ENCODE measurements at places on chromosomes 7 and 10.
A peak's percentile ranks its signal among the peaks of the same experiment; 100 is the strongest.

- DNase-seq = no peak
Observed at GRCh38 chr10:117000580-117000979, 4.4 kb downstream of the SHTN1 start.

- no peak for DNase-seq
Observed at GRCh38 chr10:85784792-85785191, 581.8 kb downstream of the GRID1 start.

- no peak for DNase-seq
Observed at GRCh38 chr7:159227433-159227832, 82.8 kb upstream of the VIPR2 start.

DNA sequence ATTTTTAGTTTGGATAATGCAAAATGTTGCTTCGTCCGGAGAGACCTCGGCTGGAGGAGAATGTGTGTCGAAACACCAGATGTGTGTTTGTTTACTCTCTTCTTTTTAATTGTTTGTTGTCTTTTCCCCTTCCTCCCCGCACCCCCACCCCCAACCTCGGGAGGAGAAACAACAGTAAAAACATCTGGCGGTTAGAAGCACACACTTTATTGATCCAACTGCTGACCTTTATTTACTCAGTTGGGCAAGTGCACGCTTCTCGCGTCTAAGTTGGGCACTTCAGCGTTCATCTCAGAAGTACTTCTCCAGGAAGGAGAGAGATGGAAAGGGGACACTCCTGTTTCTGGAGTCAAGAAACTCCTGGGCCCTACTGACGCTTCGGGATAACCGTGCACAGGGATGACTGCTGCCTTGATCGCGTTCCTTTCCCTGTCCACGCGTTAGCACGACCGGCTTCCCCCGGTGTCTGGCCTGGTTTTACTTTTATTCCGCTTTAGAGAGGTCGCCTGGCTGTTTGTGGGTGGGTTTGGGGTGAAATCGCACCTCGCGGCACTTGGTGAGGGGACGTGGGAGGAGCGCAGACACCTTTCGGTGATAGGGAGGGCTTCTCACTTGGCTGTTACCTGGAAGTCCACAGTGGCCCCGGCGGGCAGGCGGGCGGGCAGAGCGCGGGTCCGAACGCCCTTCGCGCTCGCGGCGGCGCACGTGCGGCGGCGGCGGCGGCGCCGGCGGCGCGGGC lies 168.3 kb upstream of the PPP1R3A start:
- DNase-seq = no peak

DNA sequence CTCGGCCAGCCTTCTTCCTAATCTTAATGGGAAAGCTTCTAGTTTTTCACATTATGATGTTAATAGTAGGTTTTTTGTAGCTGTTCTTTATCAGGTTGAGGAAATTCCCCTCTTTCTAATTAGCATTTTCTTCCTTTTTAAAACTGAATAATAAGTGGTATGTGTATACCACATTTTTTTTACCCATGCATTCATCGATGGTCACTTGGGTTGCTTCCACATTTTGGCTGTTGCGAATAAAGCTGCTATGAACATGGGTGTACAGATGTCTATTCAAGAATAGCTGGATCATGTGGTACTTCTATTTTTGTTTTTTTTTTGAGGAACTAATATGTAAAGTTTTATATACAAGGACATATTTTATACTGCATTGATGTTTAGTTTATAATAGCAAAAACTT lies 44.3 kb downstream of the NRF1 start:
- DNase-seq = no peak

GRCh38 chr10:101441541-101442455 lies 87.8 kb downstream of the BTRC start:
- DNase-seq = peak; percentile 39

- DNase-seq = peak; percentile 97
Observed at GRCh38 chr10:110398419-110399105, 93.8 kb upstream of the SMNDC1 start.

DNA sequence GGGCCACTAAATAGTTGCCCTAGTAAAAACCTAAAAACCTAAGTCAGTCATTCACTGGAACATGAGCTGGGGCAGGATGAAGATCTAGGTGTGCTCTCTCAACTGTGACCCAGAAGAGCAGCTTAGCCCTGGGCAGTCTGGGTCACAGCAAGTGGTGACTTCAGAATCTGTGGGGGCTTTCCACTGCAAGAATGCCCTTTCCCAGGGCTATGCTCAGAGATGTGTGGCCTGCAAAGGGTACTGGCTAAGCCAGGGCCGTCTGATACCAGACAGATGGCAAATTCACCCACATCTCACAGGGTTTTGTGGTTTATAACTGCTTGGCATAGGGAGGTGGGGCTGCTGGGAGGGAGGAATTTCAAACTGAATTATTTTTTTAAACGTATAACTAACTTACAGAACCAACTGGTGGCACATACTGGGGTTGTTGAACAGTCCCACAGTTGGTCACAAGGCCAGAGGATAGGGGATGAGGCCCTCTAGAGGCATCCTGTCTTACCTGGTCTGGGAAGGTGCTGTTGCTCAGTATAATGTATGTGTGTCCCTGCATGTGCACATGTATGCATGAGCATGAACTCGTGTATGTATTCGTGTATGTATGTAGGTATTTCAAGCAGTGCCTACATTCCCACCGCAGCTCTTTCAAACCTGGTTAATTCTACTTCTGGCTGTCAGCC lies 63.2 kb downstream of the PRPF18 start:
- DNase-seq = no peak

GRCh38 chr7:44272456-44272855 lies 52.9 kb downstream of the CAMK2B start:
- DNase-seq = no peak

DNA sequence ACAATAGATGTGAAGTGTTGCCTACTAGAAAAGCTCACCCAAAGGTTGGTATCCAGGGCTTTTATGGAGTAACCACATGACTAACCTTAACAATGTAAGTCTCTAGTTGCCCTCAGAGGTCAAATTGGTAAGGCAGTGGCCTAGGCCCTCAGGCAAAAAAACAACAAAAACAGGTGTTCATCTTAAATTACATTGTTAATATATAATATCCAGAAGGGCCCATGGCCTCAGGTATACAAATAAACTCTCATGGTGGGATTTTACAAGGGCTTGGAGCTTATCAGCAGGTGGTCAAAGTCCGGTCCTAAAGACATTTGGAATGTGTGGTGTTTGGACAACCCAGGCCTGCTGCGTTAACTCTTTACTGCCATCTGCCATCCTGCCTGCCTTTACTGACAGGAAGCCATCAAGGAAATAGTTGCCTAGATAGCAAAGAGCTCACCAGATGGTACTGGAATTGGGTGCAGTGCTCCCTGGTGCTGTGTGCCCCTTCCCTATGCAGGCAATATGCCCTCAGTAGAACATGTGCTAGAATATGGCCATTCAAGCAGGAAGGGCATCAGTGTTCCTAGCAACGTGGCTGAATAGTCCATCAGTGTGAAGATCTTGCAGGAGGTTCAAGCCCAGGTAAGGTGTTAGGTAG lies 36.2 kb downstream of the TOMM7 start:
- DNase-seq = no peak

DNA sequence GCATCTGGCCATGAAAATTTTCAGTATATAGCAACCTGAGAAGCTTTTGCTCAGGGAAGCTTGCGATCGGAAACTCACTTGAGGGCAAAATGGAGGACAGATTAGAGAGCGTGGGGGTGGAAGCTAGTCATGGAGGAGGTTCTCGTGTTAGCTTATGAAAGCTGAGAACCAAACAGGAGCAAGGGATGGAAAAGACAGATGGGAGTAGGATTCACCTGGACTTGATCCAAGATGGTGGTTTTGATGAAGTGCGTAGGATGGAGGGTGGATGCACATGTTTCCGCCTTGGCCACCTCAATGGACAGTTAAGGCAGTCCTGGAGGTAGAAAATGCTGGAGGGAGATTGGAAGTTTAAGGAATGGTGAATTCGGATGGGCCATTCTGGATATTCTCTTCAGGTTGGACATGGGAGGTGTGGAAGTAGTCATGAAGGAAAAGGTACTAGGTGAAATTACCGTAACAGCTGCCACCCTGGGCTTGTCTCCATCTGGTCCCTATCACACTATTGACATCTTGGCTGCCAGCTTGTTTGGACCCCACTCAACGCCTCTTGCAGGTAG lies 6.3 kb upstream of the C10orf95 start:
- no peak for DNase-seq

- DNase-seq = no peak
Observed at GRCh38 chr7:151893405-151893923, 16.5 kb upstream of the PRKAG2 start.

DNA sequence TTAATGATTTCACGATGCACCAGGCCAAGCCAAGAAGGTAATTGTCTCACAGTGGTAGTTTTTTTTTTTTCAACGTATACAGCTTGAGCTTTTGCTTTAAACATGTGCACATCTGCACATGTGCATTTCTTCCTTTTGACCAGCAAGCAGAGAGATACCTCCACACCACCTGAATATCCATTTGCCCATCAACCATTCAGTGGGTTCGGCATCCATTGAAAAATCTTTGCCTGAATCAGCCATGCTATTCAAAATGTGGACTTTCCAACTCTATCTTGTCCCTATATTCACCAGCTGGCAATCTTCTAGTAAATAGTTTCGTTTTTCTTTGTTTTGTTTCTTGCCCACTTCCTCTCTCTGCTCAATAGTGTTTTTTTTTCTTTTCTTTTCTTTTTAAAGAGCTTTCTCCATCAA lies 7.7 kb upstream of the TRA2A start:
- DNase-seq = no peak

GRCh38 chr10:102408728-102409603 lies 9.6 kb downstream of the PSD start:
- DNase-seq = no peak

GRCh38 chr7:128124786-128125185 lies 93.5 kb upstream of the LRRC4 start:
- DNase-seq = no peak

DNA sequence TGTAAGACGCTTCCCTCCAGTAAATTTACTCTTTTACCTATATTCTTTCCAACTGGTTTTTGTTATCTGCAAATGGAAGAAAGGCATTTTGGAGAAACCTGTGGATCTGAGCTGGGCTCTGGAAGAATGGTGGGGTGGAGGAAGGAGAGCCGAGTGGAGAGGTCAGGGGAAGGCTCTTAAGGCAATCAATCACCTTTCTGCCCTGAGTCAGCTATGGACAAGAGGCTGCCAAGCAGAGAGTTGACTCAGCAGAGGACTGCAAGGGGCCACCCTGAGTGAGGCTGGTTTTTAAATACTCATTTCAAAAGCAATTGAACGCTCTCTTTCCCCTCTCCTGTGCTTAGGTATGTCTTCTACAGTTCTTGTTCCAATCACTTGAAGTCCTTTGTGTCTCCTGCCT lies 81.8 kb downstream of the SPAG6 start:
- DNase-seq = no peak

- DNase-seq = peak; percentile 2
Observed at GRCh38 chr10:62687230-62687748, 117.2 kb upstream of the ADO start.

DNA sequence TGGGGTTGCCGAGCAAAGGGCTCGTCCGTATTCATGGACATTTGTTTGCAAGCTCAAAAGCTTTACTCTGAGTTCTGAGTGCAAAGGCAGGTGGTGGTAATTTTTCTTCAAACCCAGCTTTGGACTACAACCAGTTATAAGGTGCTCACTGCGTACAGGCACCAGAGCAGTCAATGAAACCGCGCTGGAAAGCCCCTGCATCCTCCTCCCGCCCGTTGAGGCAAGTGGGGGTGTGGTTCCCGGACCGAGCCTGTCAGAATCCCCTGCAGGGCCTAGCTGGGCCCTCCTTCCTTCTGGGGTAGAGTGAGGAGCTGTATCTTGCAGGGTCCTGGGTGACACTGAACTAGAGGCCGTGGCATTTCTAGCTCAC lies 22.3 kb downstream of the AMZ1 start:
- DNase-seq = no peak

GRCh38 chr10:102476466-102477141 lies 25.3 kb upstream of the C10orf95 start:
- no peak for DNase-seq

DNA sequence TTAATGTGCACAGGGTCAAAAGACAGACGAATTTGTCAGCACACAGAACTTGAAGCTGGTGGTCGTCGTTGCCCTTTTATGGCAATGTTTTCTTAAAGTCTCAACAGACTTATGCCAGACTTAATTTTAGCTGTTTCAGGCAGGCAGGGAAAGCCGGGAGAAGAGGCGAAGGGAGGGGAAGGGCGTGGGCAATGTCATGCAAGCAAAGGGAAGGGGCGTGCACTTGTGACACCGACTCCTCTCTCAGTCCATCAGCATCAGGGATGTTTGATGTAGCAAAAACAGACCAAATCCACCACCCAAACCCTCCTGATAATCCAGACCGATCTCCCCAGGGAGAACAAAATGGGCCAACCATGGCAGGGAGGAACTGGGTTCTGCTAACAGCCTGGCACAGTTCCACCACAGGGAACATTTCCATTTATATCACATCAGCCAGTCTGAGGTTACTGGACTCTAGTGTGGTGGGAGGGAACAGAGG lies 118.1 kb upstream of the RHEB start:
- DNase-seq = no peak

DNA sequence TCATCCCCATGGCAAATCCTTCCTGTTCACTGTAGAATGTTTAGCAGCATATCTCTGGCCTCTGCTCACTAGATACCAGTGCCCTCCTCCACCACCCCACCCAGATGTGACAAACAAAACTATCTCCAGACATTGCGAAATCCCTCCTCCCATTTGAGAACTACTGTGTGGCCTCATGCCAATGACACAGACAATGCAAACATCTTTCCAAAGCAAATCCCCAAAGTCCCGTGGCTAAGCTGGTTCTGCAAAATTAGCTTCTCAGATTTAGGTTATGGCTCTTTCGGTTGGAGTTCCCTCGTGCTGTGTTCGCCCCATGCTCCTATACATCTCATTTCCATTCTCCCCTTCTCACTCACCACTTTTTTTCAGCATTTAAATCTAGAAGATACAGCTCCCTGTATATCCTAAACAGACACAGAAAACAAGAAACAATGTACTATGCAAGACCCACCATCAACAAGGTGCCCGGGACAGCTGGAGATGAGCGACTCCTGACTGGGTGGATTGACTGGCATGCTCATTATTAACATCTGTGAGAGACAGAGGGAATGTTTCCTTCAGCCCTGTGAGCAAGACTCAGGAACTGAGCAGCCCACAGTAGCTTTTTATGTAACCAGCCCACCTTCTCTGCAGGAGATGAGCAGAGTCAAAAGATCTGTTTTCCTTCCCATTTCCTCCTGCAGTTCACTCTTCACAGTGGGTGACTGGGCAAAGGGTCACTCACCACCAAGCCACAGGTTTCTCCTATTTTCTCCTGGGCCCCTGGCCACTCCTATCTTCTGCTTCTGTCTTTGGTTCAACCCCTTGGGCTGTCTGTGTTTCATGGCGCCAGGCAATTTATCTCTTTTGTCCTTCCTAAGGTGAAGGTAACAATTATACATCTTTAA lies 225.7 kb upstream of the AOAH start:
- DNase-seq = no peak

DNA sequence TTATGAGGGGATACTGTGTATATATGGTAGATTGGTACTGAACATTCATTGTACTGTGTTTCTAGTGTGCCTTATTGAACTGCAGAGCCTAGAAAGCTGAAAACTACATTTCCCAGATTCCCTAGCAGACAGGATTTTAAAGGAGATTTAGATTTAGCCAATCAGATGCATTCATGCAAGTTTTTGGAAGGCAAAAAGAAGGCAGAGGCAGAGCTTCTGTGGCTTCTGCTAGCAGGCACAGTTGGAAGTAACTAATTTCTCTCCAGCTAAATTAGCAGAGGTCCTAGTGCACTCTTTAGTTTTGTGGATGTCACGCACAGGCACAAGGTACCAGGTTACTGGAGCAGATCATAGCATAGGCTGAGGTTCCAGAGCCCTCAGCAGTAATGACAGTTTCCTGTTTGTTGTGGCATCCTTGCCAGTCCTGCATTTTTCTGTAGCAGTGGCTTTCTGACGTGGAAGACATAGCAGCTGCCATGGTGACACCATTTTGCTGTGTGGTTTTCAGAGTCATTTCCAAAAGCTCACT lies 83.7 kb upstream of the CCDC71L start:
- no peak for DNase-seq

GRCh38 chr10:101826852-101827434 lies 8.7 kb upstream of the OGA start:
- no peak for DNase-seq

Data from GM04504 (cell line).